ENCODE measurements at places on chromosomes 7 and 10. TPM values are rescaled to one million over a fixed set of nuclear protein-coding genes. Genes with fewer than 3 reads are reported as not detected.

Gene SRPK2
- 54.8 TPM for total RNA-seq

Gene NPTX2
- 17.0 TPM for total RNA-seq

Gene GDF10
- total RNA-seq = 0.18 TPM

GRCh38 chr7:134625550-134625949, 21.1 kb upstream of the BPGM start:
- H3K4me1 ChIP-seq = peaks cover 6% of the 10 kb centered on the region
- no peak overlapping the region for H3K27ac ChIP-seq
- peaks cover 8% of the 10 kb centered on the region for H3K27me3 ChIP-seq

GRCh38 chr7:96747418-96747940, 37.8 kb upstream of the SEM1 start:
- no peak overlapping the region for H3K27ac ChIP-seq
- H3K36me3 ChIP-seq = peaks cover 9% of the 10 kb centered on the region
- no peak for DNase-seq
- no peak overlapping the region for H3K4me3 ChIP-seq

GRCh38 chr7:138257459-138258196, 181.4 kb downstream of the AKR1D1 start:
- no peak overlapping the region for H3K4me3 ChIP-seq
- H3K27ac ChIP-seq = no peak overlapping the region
- no peak for DNase-seq
- H3K4me1 ChIP-seq = peaks cover 15% of the 10 kb centered on the region
- peaks cover 53% of the 10 kb centered on the region for H3K36me3 ChIP-seq

DNA sequence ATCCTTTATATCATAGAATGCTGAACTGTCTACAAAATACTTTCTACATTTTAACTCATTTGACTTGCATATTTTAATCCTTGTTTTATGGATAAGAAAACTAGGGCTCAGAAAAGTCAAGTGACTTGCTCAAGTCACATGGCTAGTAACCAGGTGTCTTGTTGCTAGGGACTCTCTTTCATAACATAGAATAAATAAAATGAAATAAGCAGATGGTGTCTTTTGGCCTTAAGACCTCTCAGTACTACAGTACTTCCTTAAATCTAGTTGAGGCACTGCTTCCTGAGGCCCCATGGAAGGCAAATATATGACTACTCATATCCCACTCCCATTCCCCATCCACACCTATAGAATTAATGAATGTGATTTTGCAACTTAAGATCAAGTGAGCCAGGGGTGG, 87.9 kb downstream of the CDK6 start:
- no peaks in the 10 kb centered on the region for H3K27me3 ChIP-seq
- H3K36me3 ChIP-seq = no peaks in the 10 kb centered on the region
- DNase-seq = no peak
- H3K4me3 ChIP-seq = no peak overlapping the region
- peaks cover 48% of the 10 kb centered on the region for H3K4me1 ChIP-seq

- no peak for DNase-seq
- no peak overlapping the region for H3K27ac ChIP-seq
- peaks cover 25% of the 10 kb centered on the region for H3K4me1 ChIP-seq
- H3K36me3 ChIP-seq = no peaks in the 10 kb centered on the region
- no peak overlapping the region for H3K4me3 ChIP-seq
- H3K27me3 ChIP-seq = peaks cover 34% of the 10 kb centered on the region
Measured at GRCh38 chr10:48603421-48604038, 1.3 kb downstream of the ARHGAP22 start.

- no peak overlapping the region for H3K27ac ChIP-seq
- H3K4me3 ChIP-seq = no peak overlapping the region
- no peak for DNase-seq
- peaks cover 26% of the 10 kb centered on the region for H3K4me1 ChIP-seq
- H3K27me3 ChIP-seq = no peaks in the 10 kb centered on the region
Measured at GRCh38 chr10:17659365-17659764, 15.4 kb downstream of the STAM start.

- no peak overlapping the region for H3K4me3 ChIP-seq
- no peaks in the 10 kb centered on the region for H3K36me3 ChIP-seq
- no peaks in the 10 kb centered on the region for H3K27me3 ChIP-seq
- no peak for DNase-seq
Measured at GRCh38 chr7:83835424-83835823, 186.5 kb upstream of the SEMA3E start.

GRCh38 chr10:30553626-30554439, 75.7 kb downstream of the LYZL2 start:
- DNase-seq = peak; percentile 65
- H3K27me3 ChIP-seq = no peaks in the 10 kb centered on the region
- H3K4me3 ChIP-seq = peak overlapping the region; percentile 54
- peak overlapping the region; percentile 98 for H3K27ac ChIP-seq
- H3K36me3 ChIP-seq = no peaks in the 10 kb centered on the region

- H3K27me3 ChIP-seq = peaks cover 17% of the 10 kb centered on the region
- H3K4me1 ChIP-seq = peaks cover 31% of the 10 kb centered on the region
- H3K27ac ChIP-seq = no peak overlapping the region
- peak overlapping the region; percentile 87 for H3K4me3 ChIP-seq
Measured at GRCh38 chr10:132946-133898, 2.0 kb upstream of the ZMYND11 start.

DNA sequence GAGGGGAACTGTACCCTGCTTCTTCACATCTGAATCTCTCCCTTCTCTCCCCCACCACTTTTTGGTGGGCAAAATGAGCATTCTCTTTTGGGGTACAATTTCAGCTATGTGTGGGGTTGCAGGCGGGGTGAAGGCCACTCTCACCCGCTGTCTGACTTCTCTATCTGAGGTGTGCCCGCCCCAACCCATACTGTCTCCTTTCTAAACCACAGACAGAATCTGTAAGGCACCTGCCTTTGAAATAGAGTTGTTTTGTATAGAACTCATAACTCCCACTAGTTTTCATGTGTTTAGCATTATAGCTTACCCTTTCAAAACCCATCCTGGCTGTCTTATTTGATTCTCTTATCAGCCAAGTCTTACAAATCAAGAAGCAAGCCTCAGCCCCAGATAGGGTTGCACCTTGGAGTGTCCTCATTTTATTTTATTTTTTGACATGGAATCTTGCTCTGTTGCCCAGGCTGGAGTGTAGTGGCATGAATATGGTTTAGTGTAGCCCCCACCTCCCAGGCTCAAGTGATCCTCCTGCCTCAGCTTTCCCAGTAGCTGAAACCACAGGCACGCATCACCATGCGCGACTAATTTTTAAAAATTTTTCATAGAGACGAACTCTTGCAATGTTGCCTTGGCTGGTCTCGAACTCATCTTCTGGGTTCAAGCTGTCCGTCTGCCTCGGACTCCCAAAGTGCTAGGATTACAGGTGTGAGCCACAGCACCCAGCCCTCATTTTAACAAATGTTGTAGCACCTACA, 11.9 kb downstream of the TSPAN14 start:
- DNase-seq = no peak
- H3K27ac ChIP-seq = peak overlapping the region; percentile 77
- H3K4me3 ChIP-seq = peak overlapping the region; percentile 54
- H3K27me3 ChIP-seq = peaks cover 39% of the 10 kb centered on the region

GRCh38 chr10:132281915-132282666, 25.7 kb downstream of the STK32C start:
- no peak overlapping the region for H3K4me3 ChIP-seq
- peaks cover 3% of the 10 kb centered on the region for H3K4me1 ChIP-seq
- no peaks in the 10 kb centered on the region for H3K27me3 ChIP-seq
- H3K27ac ChIP-seq = peak overlapping the region; percentile 63
- no peaks in the 10 kb centered on the region for H3K36me3 ChIP-seq
- no peak for DNase-seq

GRCh38 chr10:130396044-130396443, 259.9 kb downstream of the GLRX3 start:
- H3K27me3 ChIP-seq = peaks cover 11% of the 10 kb centered on the region
- no peak overlapping the region for H3K4me3 ChIP-seq
- H3K36me3 ChIP-seq = peaks cover 83% of the 10 kb centered on the region
- no peak overlapping the region for H3K27ac ChIP-seq

DNA sequence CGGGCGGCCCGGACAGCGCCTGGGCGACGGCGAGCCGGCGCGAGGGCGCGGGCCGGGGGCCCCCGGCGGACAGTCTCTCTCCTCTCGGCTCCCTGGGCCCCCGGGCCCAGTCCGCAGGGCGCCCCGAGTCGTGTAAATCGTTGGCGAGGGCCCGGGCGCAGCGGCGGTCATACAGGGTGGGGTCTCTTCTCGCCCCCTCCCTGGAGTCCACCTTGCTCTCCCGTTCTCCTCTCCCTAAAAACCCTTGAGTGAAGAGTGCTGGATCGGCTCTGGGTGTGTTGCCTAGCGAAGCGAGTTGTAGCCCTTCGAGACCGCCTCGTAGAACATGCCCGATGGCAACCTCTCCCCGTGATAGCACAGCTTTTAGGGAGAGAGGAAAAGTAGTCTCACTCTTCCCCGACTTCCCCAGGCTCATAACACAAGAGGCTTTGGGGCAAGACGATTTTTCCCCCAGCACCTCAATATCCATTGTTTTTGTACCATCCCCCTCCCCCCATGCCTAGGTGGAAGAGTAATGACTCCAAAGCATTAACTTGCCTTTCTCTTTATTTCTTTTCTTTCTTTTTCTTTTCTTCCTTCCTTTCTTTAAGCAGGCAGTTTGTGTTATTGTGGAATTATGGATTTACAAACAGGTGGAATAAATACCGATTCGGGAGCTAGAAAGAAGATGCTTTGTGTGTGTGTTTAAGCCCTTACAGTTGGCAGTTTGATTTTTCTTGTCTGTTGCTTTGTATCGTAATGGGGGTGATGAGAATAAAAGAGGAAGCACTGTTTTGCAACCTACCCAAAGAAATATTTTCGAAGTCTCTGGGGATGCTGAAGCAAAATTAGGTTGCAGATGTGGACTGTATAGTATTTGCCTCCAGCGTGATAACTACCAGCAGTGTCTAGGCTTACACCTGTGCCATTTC, 822 bp downstream of the SHOC2 start:
- peak overlapping the region; percentile 80 for H3K27ac ChIP-seq
- H3K4me1 ChIP-seq = peaks cover 32% of the 10 kb centered on the region
- peak overlapping the region; percentile 89 for H3K4me3 ChIP-seq
- H3K27me3 ChIP-seq = no peaks in the 10 kb centered on the region
- no peaks in the 10 kb centered on the region for H3K36me3 ChIP-seq
- peak; percentile 21 for DNase-seq
